ENCODE measurements at places on chromosomes 3 and 15.

DNA sequence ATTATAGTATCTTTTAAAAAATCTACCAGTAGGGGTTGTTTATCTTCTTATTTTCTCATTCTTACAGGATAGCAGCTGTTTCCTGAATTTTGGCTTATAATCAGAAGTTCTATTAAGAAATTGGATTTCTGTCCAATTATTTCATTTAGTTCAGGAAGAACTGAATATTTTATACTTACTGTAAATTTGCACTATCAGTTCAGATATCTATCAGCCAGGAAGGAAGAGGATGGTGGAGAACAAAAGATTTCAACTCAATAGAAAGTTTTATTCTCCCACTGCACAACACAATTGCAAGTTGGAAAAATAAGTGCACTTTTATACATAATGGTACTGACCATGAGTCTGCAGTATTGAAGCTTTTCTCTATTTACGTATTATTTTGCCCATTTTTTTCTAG lies 400.9 kb downstream of the PLOD2 start:
- no peak for DNase-seq

DNA sequence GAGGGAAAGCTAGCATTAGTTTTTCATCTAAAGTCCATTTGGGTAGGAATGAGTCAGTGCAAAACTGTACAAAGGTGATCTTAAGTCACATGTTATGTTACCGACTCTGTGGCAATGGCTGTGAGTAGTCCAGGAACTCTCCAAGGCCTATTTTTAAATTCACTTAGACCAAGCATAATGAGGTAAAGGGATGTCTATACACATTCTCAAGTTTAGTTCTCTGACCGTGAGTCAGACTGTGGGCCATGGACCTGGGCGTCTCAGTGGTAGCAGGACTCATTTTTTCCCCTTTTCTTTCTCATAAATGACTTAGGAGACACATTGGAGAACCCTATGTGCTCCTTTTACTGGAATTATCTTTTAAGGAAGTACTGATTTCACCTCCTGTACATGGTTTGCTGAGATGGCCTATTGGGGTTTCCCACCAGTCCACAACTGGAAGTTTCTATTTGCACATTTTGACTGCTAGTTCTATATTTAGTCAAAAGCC lies 488.7 kb upstream of the TPRG1 start:
- peak; percentile 39 for DNase-seq

GRCh38 chr3:49470714-49471420 lies 800 bp downstream of the DAG1 start:
- DNase-seq, result no peak

DNA sequence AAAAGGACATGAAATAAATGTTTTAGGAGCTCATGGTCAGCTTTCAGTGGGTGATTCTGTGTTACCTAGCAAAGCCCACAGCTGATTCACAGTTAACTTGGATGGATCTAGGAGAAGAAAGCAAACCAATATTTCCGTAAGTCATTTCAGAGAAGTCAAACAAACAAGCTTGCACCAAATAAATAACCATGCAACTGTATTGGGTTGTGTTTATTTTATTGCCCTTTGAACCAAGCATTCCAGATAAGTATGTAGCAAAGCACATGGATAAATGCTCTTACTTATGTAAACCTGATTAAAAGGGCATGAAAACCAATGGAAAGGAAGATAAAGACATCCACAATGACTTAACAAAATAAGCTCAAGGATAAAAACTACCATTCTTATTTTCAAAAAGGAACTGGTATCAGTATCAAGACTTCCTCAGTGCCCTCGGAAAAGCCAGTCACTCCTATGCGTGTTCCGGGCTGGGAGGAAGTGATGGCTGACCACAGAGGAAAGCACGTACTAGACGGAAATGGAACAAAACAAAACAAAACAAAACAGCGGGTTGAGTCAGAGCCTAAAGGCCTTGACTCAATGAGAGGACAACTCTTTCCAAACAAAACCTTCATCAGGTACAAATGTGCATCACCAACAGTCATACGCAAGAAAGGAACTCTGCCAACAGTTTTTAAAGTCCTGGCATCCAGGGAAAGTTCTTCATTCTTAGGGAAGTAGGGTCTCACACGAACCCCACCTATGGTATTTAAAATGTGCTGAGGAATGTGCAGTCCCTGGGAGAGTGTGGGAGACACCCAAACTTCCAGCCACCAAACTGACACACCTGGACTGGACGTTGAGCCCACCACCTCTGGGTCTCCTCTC lies 103.3 kb downstream of the SNRK start:
- peak; percentile 63 for DNase-seq

DNA sequence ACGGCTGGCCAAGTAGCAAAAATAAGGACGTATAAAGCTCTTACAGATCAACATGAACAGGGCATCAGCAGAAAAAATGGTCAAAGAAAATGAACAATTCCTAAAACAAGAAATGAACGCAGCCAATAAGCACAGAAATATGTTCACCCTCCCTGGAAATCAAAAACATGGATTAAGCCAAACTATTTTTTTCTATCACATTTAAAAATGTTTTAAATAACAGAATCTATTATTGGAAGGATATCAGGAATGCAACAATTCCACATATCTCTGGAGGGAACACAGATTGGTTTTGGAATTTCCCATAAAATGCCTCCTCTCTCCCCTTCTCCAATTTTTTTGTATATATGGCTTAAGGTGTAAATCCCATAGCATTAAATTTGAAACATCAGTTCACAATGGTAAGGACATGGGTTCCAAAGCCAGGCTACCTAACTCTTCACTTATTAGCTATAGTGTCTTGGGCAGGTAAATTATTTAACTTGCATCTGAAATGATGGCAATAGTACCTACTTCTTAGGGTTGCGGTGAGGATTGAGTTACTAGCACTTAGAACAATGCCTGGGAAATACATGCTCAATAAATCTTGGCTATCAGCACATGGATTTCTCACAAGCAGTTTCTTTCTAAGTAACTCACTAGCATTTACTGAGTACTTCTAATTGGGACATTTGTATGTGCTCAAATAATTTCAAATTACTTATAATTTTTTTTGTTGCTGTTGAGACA lies 10.1 kb downstream of the UACA start:
- DNase-seq, result no peak

GRCh38 chr3:132405609-132406299 lies 11.5 kb upstream of the DNAJC13 start:
- no peak for DNase-seq
